ENCODE measurements at places on chromosomes 4 and X.

DNA sequence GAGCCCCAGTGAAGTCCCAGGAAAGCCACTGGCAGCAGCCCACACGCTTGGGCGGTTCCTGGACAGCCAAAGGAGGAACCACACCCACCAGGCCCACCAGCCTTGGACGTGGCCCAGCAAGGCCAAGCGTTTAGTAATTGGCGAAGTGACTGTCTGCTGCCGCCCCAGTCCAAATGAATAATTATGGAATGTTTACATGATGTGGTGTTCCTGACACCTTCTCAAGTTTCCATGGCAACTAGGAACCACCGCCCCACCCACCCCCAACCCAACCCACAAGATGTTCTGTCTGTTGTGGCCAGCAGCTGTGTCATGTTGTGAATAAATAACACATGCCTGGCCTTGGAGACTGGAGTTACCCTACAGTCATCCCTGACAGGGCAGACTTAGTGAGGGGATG is 22.3 kb downstream of the APLN start:
- DNase-seq = no peak

DNA sequence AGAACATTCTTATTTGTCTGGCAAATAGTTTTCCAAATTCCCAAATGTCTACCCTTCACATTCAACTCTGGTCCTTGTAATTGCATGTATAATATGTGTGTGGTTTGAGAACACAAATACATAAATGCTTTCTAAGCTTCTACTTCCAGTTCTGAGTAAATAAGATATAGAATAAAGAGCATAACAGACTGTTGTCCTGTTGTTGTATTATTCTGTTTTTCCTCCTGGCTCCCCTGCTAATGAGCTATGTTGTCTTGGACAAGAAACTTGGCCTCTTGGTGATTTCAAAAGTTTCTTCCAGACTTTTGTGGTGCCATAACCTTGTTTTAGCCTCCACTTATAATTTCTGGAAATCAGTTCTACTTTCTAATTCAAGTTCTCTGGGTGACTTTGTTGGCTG is 75.3 kb upstream of the USP38 start:
- DNase-seq = no peak

- no peak for DNase-seq
Measured at GRCh38 chr4:114077610-114078009, 98.2 kb upstream of the ARSJ start.

GRCh38 chr4:99029852-99030251 is 34.3 kb downstream of the METAP1 start:
- no peak for DNase-seq

- DNase-seq = no peak
Measured at GRCh38 chr4:40842318-40842717, 92.6 kb downstream of the NSUN7 start.

DNA sequence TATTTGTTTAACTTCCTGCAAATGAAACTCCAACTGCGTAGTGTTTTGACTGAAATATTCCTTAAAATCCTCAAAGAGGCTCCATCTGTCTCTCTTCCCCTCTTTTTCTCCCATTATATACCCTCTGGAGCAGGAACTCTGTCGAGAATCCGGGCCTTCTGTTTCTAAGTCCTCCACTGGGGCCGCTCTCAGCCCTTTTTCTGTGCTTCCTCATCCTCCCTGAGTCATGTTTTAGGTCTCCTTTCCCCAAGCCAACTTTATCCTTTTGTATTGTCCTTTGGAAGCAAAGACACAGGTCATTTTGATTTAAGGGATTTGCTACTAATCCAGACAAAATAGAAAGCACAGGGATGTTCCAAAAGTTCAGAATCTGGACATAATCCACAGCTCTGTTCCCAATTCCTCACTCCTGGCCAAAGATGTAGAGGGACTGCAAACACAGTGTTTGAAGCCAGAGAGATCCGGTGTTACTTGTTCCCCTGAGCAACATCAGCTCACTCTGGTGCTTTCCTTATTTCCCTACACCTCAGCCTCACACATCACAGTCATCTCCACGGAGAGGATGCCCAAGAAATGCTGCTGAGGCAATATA is 131.0 kb upstream of the KLF3 start:
- no peak for DNase-seq

- DNase-seq = no peak
Measured at GRCh38 chr4:6257247-6258025, 12.2 kb upstream of the WFS1 start.

- no peak for DNase-seq
Measured at GRCh38 chr4:105544520-105545286, 7.7 kb upstream of the ARHGEF38 start.

- no peak for DNase-seq
Measured at GRCh38 chr4:1179089-1179441, 6.7 kb upstream of the SPON2 start.

DNA sequence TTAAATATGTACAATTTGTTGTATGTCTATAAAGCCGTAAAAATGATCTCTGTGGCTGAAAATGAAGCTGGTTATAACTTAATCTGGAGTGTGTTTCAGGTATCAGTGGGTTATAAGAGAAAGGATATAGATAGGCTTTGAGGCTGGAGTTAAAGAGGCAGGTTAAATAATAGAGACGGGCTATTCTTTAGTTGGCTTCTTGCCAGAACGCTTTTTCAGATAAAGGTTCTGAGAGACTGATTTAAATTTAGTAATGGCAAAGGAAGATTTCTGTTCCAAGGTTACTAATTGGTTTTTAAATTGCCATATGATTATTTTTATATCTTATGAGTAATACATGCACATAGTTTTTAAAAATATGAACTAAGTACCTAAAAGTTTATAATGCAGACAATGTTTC is 117.4 kb downstream of the AWAT2 start:
- DNase-seq = no peak

- DNase-seq = no peak
Measured at GRCh38 chrX:20189171-20189570, 47.5 kb upstream of the EIF1AX start.

DNA sequence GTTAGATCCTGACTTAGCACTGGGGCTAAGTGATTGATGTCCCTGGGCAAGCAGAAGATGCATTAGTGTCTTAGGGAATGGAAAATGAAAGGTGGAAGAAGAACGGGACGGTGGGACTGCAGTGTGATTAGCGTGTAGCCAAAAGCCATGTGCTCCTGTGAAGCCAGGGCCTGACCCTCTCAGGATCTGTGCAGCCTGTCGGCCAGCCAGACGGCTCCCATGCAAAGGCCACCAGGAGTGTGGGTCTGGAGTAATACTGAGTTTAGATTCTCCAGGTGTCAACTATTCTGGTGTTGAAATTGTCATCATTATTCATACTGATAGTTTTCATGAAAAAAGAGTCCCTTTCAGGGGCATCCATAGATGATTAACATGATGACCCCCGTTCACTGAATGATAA is 32.0 kb downstream of the REELD1 start:
- DNase-seq = no peak

DNA sequence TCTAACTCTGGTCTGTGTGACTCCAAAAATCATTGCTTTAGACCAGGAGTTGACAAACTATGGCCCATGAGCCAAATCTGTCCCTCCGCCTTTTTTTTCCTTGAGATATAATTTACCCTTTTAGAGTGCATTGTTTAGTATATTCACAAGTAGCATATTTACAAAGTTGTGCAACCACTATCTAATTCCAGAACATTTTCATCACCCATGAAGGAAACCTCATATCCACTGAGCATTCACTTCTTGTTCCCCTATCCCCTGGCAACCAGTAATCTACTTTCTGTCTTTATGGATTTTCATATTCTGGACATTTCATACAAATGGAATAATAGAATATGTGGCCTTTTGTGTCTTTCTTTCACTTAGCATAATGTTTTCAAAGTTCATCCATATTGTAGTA is 67.4 kb upstream of the CITED1 start:
- no peak for DNase-seq

- no peak for DNase-seq
Measured at GRCh38 chr4:92847026-92847425, 543.3 kb downstream of the GRID2 start.

- no peak for DNase-seq
Measured at GRCh38 chr4:5478697-5479096, 229.7 kb downstream of the EVC2 start.

DNA sequence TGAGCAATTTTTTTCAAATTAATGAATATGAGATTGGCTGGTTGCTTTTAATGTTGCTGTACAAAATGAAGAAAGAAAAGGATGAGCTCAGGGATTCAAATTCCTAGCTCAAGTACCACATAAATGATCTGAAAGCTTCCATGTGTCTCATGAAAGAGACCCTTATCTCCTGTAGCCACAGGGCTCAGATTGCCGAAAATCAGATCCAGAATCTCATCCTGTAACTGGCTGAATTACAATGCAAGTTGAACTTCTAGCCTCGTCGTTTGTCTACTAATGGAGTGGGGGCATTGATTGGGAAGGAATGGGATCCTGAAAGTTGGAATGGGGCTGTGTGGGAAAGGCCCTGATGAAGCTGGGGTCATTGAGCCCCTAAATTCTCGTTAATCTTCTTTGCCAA is 143.4 kb upstream of the ATP6AP2 start:
- DNase-seq = no peak

DNA sequence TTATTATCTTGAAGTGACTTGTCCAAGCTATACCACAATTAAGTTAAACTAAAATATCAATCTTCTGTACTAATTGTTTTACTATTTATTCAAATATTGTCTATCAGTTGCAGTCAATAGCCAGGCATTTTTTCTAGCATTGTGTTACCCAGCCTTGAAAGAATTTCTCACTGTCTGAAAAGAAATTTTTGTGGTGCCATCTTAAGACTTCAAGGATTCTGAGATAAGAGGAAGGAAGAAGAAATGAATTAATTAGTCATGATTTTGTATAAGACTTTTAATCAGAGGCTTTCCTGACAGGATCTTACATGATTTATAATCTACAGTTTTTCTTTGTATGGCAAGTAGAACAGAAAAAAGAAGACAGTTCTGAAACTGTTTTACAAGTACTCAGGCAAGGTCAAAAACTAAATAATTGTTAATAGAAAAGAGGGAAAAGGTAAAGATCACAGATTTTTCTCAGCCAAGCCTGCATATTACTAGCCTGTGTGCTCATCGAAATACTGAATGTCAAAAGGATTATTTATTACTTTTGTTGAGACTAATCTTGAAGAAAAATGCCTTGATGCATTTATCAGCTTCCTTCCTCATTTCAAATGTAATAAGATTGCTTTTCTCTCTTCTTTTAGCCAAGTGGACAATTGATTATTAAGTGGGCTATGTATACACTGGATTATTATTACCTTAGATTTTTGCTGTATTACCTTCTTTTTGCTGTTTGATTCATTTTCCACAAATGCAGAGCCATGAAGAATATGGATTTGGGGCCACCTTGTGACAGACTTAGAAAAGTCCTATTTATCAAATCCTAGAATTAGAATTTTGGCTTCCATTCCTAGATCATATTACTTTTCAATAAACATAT is 53.8 kb downstream of the CXCL1 start:
- no peak for DNase-seq

DNA sequence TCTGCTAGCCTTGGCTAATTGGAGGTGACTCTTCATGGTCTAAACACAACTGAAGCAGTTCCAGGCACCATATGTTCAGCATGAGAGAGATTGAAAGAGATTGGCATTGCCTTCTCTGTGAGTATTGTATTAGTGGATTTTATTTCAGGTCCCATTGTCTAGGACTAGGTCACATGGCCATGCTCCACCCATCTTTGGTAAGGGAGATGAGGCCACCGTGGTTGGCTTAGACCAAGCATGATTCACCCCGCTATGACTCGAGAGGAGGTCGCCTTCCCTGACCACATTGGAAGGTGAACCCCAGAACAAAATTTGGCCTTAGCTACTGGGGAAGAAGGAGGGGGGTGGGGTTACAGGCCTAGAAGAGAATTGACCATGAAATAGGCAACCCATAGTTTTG is 109.9 kb upstream of the BCOR start:
- no peak for DNase-seq

- no peak for DNase-seq
Measured at GRCh38 chrX:150837845-150838244, 60.6 kb downstream of the CD99L2 start.

DNA sequence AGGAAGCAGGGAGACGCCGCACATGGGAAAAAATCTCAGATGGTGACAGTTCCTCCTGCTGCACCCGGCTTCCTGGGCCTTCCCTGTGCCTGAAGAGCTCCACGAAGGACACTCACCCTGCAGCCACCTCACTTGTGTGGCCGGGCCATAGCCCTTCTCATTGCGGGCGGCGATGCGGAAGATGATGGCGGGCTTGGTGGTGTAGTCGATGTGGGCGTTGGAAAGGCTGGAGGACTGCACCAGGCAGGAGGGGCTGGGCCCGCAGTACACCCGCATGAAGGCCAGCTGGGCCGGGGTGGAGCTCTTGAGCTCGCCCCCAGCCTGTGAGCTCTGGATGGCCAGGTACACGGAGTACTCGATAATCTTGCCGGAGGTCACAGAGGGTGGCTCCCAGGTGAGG is 5.7 kb upstream of the RENBP start:
- no peak for DNase-seq

- no peak for DNase-seq
Measured at GRCh38 chr4:128924951-128925350, 115.5 kb downstream of the JADE1 start.
